ENCODE measurements at places on chromosomes 12 and 14.

GRCh38 chr12:82474181-82474797 is 116.0 kb downstream of the METTL25 start:
- DNase-seq: no peak

DNA sequence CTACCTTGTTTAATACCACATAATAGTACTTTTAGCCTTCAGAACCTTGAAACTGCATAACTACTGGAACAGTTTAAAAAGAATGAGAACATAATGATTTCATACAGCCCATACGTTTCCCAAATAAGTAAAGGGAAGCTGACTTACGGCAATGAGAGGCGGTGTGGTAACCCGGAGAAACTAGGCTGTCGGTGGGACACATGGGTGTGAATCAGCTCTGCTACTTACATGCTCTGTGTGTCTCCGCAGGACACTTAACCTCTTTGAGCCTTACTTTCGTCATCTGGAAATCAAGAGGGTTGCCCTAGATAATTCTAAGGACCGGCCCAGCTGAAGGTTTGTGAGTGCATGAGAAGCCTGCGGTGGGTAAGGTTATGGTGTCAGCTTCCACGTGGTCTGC is 49.3 kb upstream of the PLEKHG3 start:
- no peak for DNase-seq

DNA sequence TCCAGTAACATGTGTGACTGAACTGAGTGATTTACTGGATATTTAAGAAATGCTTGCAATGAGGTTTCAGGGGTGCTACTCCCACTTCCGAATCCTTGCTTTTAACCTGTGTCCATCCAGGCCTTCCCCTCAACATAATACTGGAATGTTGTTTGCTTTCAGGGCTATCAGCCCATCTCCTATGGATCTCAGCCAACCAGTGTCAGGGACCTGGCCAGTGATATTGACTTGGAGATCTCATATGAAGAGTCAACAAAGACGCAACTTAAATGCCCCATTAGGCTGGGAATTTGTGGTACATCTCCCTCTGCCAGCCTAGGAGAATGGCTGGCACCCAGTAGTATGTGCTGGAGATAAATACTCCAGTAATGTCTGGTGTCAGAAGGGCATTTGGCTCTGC is 889 bp upstream of the IFT43 start:
- no peak for DNase-seq

DNA sequence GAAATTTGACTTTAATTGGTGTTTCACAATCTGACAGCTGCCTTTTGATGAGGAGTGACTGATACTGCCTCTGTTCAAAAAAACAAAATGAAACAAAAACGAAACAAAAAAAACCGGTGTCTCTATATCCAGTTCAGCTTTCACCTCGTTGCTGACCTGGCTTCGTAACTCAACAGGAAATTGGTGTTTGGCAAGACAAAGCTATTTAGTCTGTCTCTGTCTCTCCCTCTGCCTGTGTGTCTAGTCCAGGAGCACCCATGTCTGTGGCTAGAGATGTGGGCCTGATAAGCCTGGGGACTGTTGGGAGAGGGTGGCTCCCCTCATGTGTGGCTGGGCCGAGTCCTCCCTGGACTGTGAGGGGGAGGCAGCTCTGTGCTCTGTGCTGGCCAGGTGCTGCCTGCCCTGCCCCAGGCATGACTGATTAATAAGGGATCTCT is 11.3 kb downstream of the CACNA1C start:
- DNase-seq: no peak

GRCh38 chr14:100865682-100866591 is 37.6 kb downstream of the RTL1 start:
- peak; percentile 9 for DNase-seq

DNA sequence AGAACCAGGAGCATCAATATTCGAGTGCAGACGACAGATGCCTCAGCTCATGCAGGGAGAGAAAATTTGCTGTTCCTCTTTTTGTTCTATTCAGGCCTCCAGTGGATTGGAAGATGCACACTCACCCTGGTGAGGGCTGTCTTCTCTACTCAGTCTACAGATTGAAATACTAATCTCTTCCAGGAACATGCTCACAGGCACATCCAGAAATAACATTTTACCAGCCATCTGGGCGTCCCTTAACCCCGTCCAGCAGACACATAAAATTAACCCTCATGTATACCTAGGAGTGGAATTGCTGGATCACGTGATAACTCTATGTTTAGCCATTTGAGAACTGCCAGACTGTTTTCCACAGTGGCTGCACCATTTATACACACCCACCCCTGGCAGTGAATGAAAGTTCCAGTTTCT is 4.5 kb upstream of the OAS2 start:
- DNase-seq: no peak

DNA sequence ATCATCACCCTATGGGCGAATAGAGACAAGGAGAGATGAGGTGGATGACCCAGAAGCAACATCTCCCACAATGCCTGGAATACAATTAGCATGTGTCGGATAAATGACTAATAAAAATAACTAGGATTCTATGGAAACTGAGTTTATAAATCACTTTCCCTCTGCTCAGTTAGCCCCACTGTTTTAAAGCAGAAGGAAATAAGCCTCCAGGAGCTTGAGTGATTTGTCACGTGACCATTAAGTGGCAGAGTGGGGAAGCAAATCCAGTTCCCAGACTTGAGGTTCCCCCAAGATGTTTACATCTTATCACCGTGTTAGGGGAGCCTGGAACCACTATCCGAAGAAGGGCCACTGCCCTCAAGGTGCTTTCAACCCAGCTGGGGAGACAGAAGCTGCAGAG is 136.5 kb upstream of the CCND2 start:
- no peak for DNase-seq

DNA sequence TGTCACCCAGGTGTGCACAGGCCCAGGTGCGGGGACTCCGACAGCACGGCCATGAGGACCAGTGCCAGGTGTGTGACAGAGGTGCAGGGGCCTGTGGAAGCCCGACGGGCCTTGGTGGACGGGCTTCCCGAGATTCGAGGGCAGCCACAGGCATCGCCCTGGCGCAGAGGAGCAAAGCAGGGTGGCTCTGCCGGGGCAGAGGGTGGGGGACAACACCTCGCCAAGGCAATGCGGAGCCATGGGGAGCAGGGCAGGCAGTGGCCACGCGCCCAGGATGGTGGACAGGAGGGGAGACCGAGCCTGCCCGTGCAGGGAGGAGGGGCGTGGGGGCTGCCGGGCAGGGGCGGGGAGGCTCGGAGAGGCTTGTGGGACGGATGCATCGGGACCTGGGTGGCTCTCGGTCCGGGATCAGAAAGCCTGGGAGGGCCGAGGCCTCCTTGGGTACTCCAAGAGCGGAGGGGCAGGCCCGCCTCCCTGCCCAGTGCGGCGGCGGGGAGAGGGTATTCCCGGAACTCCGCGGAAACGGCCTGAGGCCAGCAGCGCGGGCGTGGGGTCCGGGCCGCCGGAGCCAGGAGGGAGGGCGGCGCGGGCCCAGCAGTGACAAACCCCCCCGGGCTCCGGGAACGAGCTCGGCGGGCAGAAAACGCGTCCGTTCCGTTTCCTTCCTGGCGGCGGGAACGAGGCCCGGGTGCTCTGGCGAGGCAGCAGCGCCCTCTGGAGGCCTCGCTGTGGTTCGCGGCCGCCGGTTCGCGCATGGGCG is 1.6 kb downstream of the TMEM121 start:
- peak; percentile 84 for DNase-seq

DNA sequence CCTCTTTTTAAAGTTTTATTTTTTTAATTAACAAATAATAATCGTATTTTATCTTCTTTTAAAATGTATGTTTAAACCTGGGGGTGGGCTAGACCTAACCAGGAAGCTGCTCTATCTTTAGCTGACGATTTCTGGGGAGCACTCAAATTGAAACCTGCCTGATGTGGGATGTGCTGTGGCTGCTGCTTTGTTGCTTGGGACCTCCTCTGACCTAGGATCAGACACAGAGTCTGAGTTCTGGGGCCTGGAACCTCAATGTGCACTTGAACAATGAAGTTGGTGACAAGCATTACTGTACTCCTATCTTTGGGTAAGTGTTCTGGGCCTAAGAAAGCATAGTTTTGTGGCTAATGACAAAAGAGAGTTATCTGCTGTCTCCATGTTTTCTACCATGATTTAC is 386.7 kb downstream of the DAD1 start:
- DNase-seq: no peak

- DNase-seq: no peak
These were observed 10.6 kb downstream of the NACA start for GRCh38 chr12:56714431-56714929.

GRCh38 chr14:85413836-85414526 is 116.0 kb upstream of the FLRT2 start:
- no peak for DNase-seq

All from glutamatergic neuron (in vitro differentiated cells).